Progenitor cell of endocrine pancreas (in vitro differentiated cells): ENCODE measurements at places on chromosomes 4 and X. TPM values are rescaled to one million over a fixed set of nuclear protein-coding genes. Genes with fewer than 3 reads are reported as not detected.

The S100G gene
- not detected in 2 replicates for total RNA-seq

The ETDA gene
- not detected in 2 replicates for total RNA-seq

The SHOX gene
- total RNA-seq: not detected in 2 replicates

The PLS3 gene
- total RNA-seq: 98.7 and 106 TPM in 2 replicates

The OTC gene
- 0.31 TPM in 1 of 2 replicates, not detected in the other for total RNA-seq

The SASH3 gene
- total RNA-seq: not detected in 2 replicates

The ACSL1 gene
- total RNA-seq: 6.3 and 6.4 TPM in 2 replicates

The RS1 gene
- not detected in 2 replicates for total RNA-seq
